ENCODE measurements at places on chromosomes 1 and 21. TPM values are rescaled to one million over a fixed set of nuclear protein-coding genes. Genes with fewer than 3 reads are reported as not detected.

Gene PTPRF
- 56.8 TPM for total RNA-seq

Gene OR2T29
- not detected for total RNA-seq

Gene KRTAP11-1
- total RNA-seq, result not detected

Gene DAB1
- not detected for total RNA-seq

Gene FNDC7
- not detected for total RNA-seq

Gene SPRR4
- total RNA-seq, result not detected

Gene TMPRSS3
- not detected for total RNA-seq

Gene TRIM17
- total RNA-seq, result 0.45 TPM

Gene DHX9
- 116 TPM for total RNA-seq

Gene SELL
- not detected for total RNA-seq

Gene MX2
- total RNA-seq, result 1.5 TPM

Gene HMCN1
- total RNA-seq, result 0.15 TPM
